ENCODE measurements at places on chromosomes 3 and 15. TPM values are rescaled to one million over a fixed set of nuclear protein-coding genes. Genes with fewer than 3 reads are reported as not detected.

The SNURF gene
- 8.5 TPM for total RNA-seq

The BCL6 gene
- 327 TPM for total RNA-seq

The CKMT1B gene
- total RNA-seq = not detected

The CRABP1 gene
- total RNA-seq = 39.3 TPM

The CDHR4 gene
- not detected for total RNA-seq

The SLC12A1 gene
- total RNA-seq = not detected

The TMC3 gene
- total RNA-seq = not detected

The KNG1 gene
- total RNA-seq = not detected

The CCDC174 gene
- total RNA-seq = 30.5 TPM

DNA sequence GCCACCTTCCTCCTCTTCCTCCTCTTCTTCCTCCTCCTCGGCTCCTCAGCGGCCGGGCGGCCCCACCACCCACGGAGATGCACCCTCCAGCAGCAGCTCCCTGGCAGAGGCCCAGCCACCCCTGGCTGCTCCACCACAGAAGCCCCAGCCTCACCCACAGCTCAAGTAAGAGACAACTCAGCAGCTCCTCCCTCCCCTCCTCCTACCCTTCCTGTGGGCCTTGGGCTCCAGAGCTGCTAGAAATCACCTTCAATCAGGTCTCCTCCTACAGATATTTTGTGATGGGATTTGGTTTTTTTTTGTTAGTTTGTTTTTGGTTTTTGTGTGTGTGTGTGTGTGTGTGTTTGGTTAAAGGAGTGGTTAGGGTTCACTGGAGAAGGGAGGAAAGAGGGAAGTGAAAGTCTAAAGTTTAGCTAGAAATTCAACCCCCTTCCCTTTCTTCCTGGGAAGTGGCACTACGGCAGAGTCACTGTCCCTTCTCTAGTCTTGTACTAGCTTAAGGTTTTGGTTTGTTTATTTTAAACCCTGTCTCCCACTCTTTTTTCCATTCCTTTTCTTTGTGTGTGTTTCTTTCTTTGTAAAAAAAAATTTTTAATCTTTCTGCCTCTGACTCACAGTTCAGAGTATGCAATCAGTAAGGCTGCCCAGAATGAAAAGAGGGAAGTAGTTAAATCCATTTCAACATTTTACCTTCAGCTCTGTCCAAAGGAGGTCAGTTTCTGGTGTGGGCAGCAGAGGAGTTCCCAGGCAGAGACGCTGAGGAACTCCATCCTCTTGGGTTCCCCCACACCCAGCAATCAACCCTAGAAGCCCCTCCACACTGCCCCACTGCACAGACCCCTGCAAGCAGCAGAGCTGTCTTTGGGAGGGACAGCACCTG, 29.0 kb upstream of the TIMP4 start:
- no peaks in the 10 kb centered on the region for H3K36me3 ChIP-seq
- H3K27me3 ChIP-seq = no peaks in the 10 kb centered on the region
- peaks cover 18% of the 10 kb centered on the region for H3K4me1 ChIP-seq

GRCh38 chr3:30012941-30013543, 593.4 kb upstream of the TGFBR2 start:
- H3K27me3 ChIP-seq = no peaks in the 10 kb centered on the region
- no peaks in the 10 kb centered on the region for H3K4me1 ChIP-seq
- H3K36me3 ChIP-seq = no peaks in the 10 kb centered on the region
- H3K4me3 ChIP-seq = no peak overlapping the region

- DNase-seq = peak; percentile 87
- peak overlapping the region; percentile 70 for H3K4me3 ChIP-seq
- peak overlapping the region; percentile 97 for H3K27ac ChIP-seq
- H3K4me1 ChIP-seq = peaks cover 5% of the 10 kb centered on the region
- peaks cover 30% of the 10 kb centered on the region for H3K36me3 ChIP-seq
Measured at GRCh38 chr3:47512416-47513124, 942 bp downstream of the ELP6 start.

DNA sequence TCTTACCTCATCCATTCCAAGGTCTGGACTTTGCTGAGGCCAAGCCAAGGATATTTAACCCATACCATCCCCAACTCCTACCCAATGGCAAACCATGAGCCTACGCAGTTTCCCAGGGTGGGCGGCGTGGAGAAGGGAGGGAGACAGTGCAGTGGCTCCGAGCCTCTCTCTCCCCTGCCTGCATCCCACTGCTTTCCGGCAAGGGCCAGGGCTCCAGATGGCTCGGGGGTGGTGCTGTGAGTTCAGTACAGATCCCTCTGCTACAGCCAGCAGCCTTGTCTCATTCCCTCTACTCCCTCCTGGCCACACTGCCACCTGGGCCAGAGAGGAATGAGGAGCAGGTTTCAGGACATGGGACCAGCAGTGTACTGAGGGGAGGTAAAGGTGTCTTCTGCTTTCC, 44.3 kb upstream of the APEH start:
- H3K27ac ChIP-seq = no peak overlapping the region
- no peak overlapping the region for H3K4me3 ChIP-seq
- no peak for DNase-seq

GRCh38 chr3:136818191-136818768, 646 bp upstream of the SLC35G2 start:
- H3K4me1 ChIP-seq = peaks cover 28% of the 10 kb centered on the region
- H3K36me3 ChIP-seq = no peaks in the 10 kb centered on the region
- H3K27me3 ChIP-seq = peaks cover 13% of the 10 kb centered on the region
- DNase-seq = no peak
- H3K4me3 ChIP-seq = peak overlapping the region; percentile 54
- peak overlapping the region; percentile 51 for H3K27ac ChIP-seq

- no peak overlapping the region for H3K4me3 ChIP-seq
- no peaks in the 10 kb centered on the region for H3K36me3 ChIP-seq
- no peaks in the 10 kb centered on the region for H3K4me1 ChIP-seq
- no peak for DNase-seq
- H3K27ac ChIP-seq = no peak overlapping the region
- H3K27me3 ChIP-seq = no peaks in the 10 kb centered on the region
Measured at GRCh38 chr3:37700466-37701248, 161.0 kb upstream of the CTDSPL start.

- DNase-seq = peak; percentile 83
- H3K27ac ChIP-seq = peak overlapping the region; percentile 54
- H3K36me3 ChIP-seq = peaks cover 57% of the 10 kb centered on the region
Measured at GRCh38 chr3:38004415-38005075, 14.0 kb downstream of the VILL start.

DNA sequence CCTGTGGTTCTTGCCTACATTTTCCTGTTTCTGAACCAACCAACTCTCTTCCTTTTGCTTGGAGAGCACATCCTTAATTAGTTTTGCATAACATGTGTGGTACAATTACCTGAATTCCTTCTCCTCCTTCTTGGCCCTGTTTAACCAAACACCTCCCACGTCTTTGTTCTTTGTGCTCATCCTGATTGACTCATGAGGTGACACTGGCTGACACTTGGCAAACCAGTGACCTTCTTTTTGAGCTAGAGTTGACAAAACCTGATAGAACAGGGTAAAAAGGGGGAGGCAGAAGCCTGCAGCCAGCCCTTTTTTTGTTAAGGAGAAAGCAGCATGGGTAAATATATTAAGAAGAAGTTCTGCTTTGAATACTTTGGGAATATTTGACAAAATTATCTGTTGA, 99.2 kb upstream of the SAMMSON start:
- no peak for DNase-seq
- no peaks in the 10 kb centered on the region for H3K36me3 ChIP-seq
- H3K4me1 ChIP-seq = no peaks in the 10 kb centered on the region
- H3K27me3 ChIP-seq = no peaks in the 10 kb centered on the region

DNA sequence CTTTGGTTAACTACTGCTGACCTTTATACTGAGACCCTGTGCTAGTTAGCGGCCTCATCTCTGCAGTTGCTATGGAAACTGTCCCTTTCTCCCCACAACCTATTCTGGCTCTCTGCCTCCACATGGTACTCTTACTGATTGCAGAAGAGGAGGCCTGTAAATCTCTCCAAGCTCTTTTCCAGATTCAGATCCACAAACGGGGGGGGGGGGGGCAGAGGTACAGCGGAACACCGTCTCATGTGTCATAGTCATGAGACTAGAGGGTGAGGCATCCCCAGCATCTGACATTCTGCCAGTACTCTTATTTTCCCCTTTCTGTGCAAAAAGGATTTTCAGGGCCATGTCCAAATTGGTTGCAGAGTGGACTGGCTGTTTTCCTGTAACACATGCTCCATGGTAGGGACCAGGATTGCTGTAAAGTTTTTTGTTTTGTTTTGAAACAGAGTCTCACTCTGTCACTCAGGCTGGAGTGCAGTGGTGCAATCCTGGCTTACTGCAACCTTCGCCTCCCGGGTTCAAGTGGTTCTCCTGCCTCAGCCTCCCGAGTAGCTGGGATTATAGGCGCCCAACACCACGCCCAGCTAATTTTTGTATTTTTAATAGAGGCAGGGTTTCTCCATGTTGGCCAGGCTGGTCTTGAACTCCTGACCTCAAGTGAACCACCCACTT, 8.3 kb upstream of the MAP1A start:
- no peak for DNase-seq
- H3K4me3 ChIP-seq = no peak overlapping the region
- no peaks in the 10 kb centered on the region for H3K36me3 ChIP-seq
- no peaks in the 10 kb centered on the region for H3K27me3 ChIP-seq

- H3K4me1 ChIP-seq = peaks cover 11% of the 10 kb centered on the region
- H3K27ac ChIP-seq = no peak overlapping the region
- H3K27me3 ChIP-seq = no peaks in the 10 kb centered on the region
- DNase-seq = no peak
- no peaks in the 10 kb centered on the region for H3K36me3 ChIP-seq
Measured at GRCh38 chr3:24507776-24508422, 13.2 kb upstream of the THRB start.

DNA sequence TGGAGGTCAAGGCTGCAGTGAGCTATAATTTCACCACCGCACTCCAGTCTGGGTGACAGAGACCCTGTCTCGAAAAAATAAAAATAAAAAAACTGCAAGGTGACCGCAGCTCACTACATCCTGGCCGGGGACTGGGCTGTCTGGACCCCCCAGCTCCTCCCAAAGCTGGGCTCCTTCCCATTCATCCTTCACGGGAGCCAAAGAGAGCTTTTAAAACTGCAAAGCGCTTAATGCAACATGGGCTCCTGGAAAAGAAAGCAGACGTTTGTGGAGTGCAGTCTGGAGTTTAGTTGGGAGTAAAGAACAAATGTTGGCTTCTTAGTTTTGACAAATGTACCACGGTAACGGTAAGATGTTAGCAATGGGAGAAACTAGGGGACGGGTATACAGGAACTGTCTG, 12.1 kb downstream of the PLXND1 start:
- H3K27me3 ChIP-seq = no peaks in the 10 kb centered on the region
- DNase-seq = no peak
- peaks cover 100% of the 10 kb centered on the region for H3K4me1 ChIP-seq
- H3K4me3 ChIP-seq = peak overlapping the region; percentile 38

DNA sequence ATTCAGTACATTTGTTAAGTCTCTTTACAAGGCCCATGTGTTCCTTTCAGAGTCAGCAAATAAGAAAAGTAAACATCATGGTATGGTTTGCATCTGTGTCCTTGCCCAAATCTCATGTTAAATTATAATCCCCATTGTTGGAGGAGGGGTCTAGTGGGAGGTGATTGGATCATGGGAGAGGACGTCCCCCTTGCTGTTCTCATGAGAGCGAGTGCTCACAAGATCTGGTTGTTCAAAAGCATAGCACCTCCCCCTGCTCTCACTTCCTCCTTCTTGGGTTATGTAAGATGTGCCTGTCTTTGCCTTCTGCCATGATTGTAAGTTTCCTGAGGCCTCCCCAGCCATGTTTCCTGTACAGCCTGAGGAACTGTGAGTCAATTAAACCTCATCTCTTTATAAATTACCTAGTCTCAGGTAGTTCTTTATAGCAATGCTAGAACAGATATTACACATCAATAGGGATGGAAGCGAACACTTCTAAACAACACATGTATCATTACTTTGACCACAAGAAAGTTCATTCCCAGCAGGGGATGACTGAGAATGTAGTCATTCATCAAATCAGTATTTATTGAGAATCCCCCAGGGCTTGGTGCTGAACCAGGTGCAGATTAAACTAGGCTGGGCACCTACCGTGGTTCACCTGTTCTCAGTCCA, 4.1 kb downstream of the EFCAB12 start:
- no peaks in the 10 kb centered on the region for H3K36me3 ChIP-seq
- H3K27me3 ChIP-seq = no peaks in the 10 kb centered on the region
- no peak overlapping the region for H3K27ac ChIP-seq
- peaks cover 36% of the 10 kb centered on the region for H3K4me1 ChIP-seq
- no peak overlapping the region for H3K4me3 ChIP-seq

GRCh38 chr3:102200560-102200959, 234.3 kb upstream of the ZPLD1 start:
- no peaks in the 10 kb centered on the region for H3K36me3 ChIP-seq
- H3K4me3 ChIP-seq = no peak overlapping the region
- no peaks in the 10 kb centered on the region for H3K4me1 ChIP-seq
- H3K27me3 ChIP-seq = no peaks in the 10 kb centered on the region

- no peak overlapping the region for H3K4me3 ChIP-seq
- H3K27ac ChIP-seq = no peak overlapping the region
- no peaks in the 10 kb centered on the region for H3K27me3 ChIP-seq
- H3K36me3 ChIP-seq = no peaks in the 10 kb centered on the region
- peaks cover 21% of the 10 kb centered on the region for H3K4me1 ChIP-seq
Measured at GRCh38 chr3:52299247-52299878, 11.7 kb downstream of the GLYCTK start.

GRCh38 chr3:126365351-126366277, 8.4 kb upstream of the KLF15 start:
- H3K27me3 ChIP-seq = peaks cover 20% of the 10 kb centered on the region
- no peaks in the 10 kb centered on the region for H3K36me3 ChIP-seq
- no peaks in the 10 kb centered on the region for H3K4me1 ChIP-seq
- no peak overlapping the region for H3K4me3 ChIP-seq

DNA sequence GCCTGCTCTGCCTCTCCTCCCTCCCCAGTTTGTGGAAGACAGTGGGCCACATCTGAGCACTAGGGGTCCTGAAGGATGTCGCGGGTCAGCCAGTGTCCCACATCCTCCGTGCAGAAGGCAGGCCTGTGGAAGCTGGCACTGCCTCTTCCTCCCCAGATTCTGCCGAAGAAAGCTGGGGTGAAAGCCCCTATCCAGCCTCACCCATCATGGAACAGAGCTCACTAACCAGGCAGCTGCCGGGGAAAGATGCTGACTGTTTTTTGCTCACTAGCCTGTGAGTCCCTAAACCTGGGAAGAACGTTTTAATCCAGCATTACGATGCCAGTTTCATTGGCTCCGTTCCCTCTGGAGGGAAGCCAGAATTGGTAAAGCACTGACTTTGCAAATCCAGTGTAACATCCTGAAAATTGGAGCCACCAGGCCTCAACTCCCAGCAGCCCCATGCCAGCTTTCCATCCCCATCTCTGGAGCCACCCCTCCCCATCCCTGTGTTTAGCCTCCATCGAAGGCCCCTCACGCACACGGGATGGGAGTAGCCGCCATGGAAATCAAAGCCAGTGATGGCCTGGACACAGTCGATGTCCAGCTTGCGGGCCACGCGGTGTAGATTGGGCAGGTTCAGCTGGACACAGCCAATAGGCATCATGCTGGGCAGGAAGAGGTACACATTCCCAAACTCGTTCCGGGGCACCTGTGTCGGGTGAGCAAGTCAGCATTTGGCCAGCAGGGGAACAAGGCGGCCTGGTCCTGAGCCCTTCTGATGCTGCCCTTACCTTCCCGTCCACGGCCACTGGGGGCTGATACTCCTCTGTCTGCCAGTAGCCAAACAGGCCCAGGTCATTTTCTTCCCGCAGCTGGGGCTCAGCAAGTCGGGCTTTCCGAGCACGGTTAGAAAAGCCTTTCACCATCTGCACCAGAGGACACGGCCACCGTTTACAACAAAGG, 23.5 kb downstream of the TMEM43 start:
- no peak overlapping the region for H3K4me3 ChIP-seq
- DNase-seq = no peak
- no peak overlapping the region for H3K27ac ChIP-seq
- H3K27me3 ChIP-seq = no peaks in the 10 kb centered on the region
- no peaks in the 10 kb centered on the region for H3K36me3 ChIP-seq

- H3K4me3 ChIP-seq = peak overlapping the region; percentile 53
- peaks cover 10% of the 10 kb centered on the region for H3K4me1 ChIP-seq
- no peaks in the 10 kb centered on the region for H3K36me3 ChIP-seq
- H3K27me3 ChIP-seq = peaks cover 48% of the 10 kb centered on the region
- peak; percentile 91 for DNase-seq
Measured at GRCh38 chr3:42501681-42502428, 588 bp upstream of the VIPR1 start.
